ENCODE measurements at places on chromosomes 13 and 19. TPM values are rescaled to one million over a fixed set of nuclear protein-coding genes. Genes with fewer than 3 reads are reported as not detected.

- DNase-seq = peak; percentile 83
Observed at GRCh38 chr19:47765523-47766358, 12.8 kb upstream of the SELENOW start.

- no peak for DNase-seq
Observed at GRCh38 chr13:113770937-113771336, 11.9 kb downstream of the TMEM255B start.

GRCh38 chr13:111323549-111323948 is 3.1 kb downstream of the TEX29 start:
- DNase-seq = no peak

- no peak for DNase-seq
Observed at GRCh38 chr19:4371247-4372164, 28.1 kb downstream of the MPND start.

DNA sequence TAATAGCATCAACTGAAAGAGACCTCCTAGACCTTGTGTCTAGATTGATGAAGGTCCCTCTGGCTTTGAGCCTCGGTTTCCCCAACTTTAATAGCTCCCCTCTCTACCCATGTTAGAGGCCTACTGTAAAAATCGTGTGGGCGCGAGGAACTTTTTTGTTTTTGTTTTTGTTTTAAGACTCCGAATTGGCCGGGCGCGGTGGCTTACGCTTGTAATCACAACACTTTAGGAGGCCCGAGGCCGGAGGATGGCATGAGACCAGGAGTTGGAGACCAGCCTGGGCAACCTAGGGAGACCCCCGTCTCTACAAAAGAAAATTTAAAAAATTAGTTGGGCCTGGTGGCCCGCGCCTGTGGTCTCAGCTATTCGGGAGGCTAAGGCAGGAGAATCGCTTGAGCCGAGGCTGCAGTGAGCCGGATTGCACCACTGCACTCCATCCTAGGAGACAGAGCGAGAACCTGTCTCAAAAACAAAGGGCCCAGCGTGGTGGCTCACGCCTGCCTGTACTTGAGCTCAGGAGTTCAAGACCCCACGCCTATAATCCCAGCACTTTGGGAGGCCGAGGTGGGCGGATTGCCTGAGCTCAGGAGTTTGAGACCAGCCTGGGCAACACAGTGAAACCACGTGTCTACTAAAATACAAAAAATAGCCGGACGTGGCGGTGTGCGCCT is 858 bp upstream of the PPP6R1 start:
- DNase-seq = peak; percentile 23

DNA sequence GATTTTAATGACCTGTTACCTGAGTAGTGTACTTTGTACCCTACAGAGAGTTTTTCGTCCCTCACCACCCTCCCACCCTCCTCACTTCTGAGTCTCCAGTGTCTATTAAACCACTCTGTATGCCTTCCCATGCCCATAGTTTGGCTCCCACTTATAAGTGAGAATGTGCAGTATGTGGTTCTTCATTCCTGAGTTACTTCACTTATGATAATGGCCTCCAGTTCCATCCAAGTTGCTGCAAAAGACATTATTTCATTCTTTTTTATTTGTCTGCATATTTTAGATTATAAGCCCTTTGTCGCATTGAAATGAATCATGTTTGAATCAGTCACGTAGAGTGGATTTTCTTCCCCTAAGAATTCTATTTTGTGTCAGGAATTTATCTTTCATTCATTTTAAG is 12.2 kb upstream of the HTR2A start:
- no peak for DNase-seq

ATP4A gene
- not detected for total RNA-seq

POU2F2 gene
- 2.5 TPM for total RNA-seq

DNA sequence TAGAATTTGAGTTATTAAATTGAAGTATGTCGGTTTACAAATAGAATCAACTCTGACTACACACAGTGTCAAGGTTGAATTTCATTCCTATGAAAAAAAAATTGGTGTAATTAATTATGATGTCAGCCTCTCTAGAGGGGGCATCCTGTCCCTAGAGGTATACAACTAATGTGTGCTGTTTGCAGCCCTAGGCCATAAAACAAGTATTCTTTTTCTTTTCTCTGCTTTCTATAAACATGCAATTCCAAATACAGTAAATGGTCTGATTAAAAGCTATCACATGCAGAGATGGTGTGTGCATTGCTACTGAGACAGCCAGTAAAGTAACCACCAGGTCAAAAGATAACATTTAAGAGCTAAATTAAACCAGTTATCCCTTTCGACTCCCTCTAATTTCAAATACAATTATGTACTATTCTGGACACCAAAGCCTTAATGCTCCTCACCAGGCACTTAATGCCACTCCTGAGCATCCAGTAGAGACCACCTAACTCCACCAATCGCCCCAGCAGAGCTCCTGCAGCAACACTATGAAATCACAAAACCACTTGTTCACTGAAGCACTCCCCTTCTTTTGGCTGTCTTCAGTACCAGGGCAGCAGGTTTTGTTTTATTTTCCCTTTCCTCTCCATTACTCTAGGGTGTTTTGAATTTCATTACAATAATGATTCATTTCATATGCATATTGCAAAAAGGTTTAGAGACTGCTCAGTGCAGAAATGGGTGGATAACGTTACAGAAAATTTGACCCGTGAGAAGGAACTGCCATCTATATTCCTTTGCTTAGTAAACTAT is 426.9 kb downstream of the PCDH9 start:
- no peak for DNase-seq

CGB8 gene
- total RNA-seq = not detected

GRCh38 chr19:2602391-2603181 is 99.9 kb downstream of the GNG7 start:
- no peak for DNase-seq

OCEL1 gene
- total RNA-seq = 10.4 TPM

PRSS57 gene
- not detected for total RNA-seq

- DNase-seq = peak; percentile 79
Observed at GRCh38 chr19:40974633-40975037, 16.4 kb upstream of the CYP2B6 start.

GRCh38 chr19:4554717-4555116 is 4.8 kb downstream of the SEMA6B start:
- DNase-seq = no peak

DNA sequence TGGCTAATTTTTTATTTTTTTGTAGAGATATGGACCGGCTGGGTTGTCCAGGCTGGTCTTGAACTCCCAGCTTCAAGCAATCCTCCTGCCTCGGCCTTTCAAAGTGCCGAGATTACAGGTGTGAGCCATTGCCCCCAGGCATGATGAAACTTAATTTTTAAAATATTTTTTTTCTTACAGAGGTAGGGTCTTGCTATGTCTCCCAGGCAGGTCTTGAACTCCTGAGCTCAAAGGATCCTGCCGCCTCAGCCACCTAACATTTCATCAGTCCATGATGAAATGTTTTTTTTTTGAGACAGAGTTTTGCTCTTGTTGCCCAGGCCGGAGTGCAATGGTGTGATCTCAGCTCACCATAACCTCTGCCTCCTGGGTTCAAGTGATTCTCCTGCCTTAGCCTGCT is 12.4 kb downstream of the C19orf44 start:
- DNase-seq = no peak

- DNase-seq = no peak
Observed at GRCh38 chr19:57637379-57637778, 4.4 kb downstream of the ZNF211 start.

CLEC4G gene
- total RNA-seq = not detected

- no peak for DNase-seq
Observed at GRCh38 chr13:97194479-97194878, 27.7 kb upstream of the MBNL2 start.

LRRC4B gene
- 42.5 TPM for total RNA-seq

DCT gene
- total RNA-seq = 0.43 TPM

C3 gene
- total RNA-seq = not detected

GRCh38 chr19:58182577-58182988 is 278 bp upstream of the ZNF274 start:
- no peak for DNase-seq

KIR2DL4 gene
- total RNA-seq = not detected

IGFL4 gene
- 0.70 TPM for total RNA-seq

B3GNT8 gene
- total RNA-seq = 0.86 TPM

GRCh38 chr13:111508902-111509509 is 188.6 kb downstream of the TEX29 start:
- no peak for DNase-seq

DNA sequence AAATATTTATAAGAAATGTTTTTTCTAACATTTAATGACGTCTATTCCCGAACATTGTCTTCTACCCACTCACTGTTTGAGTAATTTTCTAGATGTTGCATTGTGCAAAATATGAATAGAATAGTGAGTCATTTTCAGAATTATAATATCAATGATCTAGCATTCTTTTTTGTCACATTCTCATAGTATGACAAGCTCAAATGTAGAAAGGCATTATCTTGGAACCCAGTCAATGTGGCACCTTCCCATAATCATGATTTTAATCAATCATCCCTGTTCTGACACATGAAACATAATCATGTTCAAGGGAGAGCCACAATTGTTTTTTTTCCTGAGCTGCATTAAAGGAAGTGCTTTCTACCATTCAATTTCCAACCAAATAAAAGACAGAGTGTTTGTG is 265.8 kb downstream of the OXGR1 start:
- no peak for DNase-seq

GRCh38 chr19:29405728-29405995 is 120.1 kb upstream of the VSTM2B start:
- no peak for DNase-seq

- no peak for DNase-seq
Observed at GRCh38 chr13:60572003-60572798, 175.2 kb downstream of the TDRD3 start.

DNA sequence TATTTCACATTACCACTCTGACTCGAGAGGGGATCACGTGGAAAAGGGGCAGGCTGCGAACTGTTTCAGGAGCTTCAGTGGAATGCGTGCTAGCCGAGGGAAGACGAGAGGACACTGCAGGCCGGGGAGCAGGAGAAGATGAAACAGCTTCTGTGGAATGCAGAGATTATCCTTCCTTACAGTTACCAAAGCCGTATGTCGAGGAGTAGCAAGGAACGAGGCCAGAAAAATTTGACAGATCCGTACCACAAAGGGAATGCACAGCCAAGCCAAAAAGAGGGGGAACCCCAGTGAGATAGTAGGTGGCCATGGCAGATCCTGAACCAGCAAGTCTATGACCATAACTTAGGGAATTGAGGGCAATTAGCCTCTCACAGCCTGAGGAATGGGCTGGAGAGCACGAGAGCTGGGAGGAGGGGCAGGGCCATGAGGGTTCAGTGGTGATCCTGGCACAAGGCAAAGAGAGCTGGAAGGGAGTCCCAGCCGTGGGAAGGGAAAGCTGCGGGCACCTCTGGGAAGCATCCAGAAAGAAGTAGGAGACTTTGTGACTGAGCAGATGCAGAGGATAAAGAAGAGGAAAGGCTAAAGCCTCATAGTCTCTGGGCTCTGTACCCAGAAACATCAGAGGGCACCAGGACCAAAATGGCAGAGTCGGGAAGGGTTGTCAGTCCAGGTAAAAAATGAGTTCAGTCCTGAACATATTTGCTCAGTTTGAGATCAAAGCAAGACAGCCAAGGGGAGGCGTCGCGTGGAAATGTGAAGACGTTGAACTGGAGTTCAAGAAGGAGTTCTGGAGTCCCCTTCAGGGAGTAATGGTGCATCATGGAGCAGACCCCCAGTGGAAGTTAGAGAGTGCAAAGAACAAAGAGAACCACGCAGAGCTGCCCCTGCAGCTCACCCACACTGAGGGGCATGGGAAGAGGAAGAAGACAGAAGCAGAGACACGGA is 5.1 kb downstream of the COL4A1 start:
- DNase-seq = no peak

- no peak for DNase-seq
Observed at GRCh38 chr13:98513837-98514236, 63.1 kb downstream of the STK24 start.

- no peak for DNase-seq
Observed at GRCh38 chr19:39308531-39309304, 11.9 kb downstream of the LRFN1 start.

- peak; percentile 33 for DNase-seq
Observed at GRCh38 chr13:36919833-36920615, at the start of gene SMAD9. SMAD9 (minus strand) TSS chr13:36920238; CDS start chr13:36879689, 40,549 bp downstream.

GRCh38 chr19:40216013-40216776 is 2.0 kb downstream of the TTC9B start:
- no peak for DNase-seq

DNA sequence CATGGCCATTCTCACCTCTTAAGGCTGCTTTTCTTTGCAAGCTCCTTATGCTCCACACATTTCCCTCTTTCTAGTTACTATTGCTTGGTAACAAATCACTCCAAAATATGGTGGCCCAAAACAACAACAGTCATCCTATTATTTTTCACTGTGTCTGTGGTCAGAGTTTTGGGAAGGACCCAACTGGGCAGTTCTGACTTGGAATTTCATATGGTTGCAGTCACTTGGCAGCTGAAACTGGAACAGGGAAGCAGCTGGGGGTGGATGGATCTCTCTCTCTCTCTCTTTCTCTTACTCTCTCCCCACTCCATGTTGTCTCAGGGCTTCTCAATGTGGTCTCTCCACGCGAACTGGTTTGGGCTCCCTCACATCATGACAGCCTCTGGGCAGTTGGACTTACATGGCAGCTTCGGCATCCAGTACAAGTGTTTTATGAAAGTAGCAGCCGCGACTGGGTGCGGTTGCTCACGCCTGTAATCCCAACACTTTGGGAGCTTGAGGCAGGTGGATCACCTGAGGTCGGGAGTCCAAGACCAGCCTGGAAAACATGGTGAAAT is 39.6 kb downstream of the NUMBL start:
- no peak for DNase-seq

DNA sequence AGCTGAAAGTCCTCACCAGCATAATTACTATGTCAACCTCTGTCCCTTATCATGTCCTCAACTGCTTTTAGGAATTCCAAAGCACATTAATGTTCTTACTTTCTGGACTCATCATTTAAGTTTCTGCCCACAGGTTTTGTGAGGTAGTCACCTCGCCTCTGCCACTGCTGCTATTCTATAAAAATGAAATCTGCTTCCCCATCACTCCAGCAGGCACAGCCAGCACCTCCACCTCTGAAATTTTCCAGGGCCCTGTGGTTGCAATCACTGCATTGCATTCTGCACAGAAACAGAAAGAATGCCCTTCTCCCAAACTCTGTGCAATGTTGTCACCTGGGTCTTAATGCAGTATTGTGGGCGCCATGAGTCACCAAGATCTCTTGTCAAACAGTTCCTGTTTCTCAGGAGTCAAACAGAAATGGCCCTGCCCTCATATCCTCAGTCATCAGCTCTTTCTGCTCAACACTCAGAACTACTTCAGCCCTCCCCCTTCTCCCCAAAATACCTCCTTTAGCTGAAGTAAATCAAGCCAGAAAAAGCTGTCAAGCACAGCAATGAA is 529.2 kb upstream of the NBEA start:
- DNase-seq = no peak

RASAL3 gene
- total RNA-seq = not detected

Data from neural crest cell (in vitro differentiated cells).